ENCODE measurements at places on chromosomes 6 and 20.
A peak's percentile ranks its signal among the peaks of the same experiment; 100 is the strongest.

DNA sequence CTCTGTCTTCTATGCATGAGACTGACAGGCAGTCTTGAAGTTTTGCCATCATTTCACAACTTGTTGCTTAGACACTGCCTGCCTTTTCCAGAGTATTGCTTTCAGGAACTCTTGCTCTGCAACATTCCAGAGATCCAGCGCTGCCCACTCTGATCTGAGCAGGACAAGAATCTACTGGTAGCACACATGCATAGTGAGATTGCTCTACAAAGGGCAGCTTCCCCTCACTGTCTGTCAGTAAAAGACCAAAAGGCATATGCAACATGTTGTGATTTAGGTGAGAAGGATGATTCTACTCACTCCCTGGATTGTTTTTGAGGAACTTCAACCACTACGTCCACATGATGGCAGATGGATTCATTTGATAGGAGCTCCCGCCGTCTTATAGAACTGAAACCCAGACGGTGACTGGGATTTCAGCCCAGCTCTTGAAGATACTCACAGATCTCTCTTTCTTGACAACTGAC lies 259.1 kb downstream of the ARID1B start:
- DNase-seq, result no peak

DNA sequence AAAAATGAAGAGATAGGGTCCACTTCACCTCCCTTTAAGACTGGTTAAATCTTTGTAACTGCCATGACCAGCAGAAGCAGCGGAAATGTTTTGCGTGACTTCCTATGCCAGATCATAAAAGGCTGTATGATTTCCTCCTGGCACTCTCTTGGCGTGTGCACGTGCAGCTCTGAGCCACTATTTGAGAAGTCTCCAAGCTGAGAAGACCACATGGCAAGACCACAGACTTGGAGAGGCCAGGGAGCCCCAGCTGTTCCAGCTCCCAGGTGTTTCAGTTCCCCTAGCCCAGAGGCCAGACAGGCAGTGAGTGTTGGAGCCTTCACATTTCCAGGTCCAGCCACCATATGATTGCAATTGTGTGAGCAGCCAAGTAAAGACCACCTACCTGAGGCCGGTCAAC lies 259.3 kb upstream of the RIN2 start:
- DNase-seq, result no peak

DNA sequence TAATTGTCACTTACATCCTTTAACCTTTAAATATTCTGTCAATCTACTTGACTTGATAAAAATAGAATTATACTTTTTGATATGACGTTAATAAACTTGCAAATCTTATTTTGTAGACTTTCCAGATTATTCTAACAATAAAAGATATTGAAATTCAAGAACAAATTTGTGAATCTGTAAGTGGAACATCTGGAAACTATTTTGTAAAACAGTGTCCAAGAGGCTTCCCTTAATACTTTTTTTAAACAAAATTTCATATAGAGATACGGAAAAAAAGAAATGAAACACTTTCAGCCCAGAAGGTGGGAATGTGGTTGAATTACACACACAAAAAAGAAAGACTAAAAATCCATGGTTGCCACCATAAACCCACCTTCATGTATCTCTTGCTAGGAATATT lies 174.4 kb downstream of the COL19A1 start:
- DNase-seq, result no peak

GRCh38 chr20:37291724-37292126 lies 2.3 kb downstream of the MANBAL start:
- DNase-seq, result no peak

GRCh38 chr20:64158346-64159285 lies 5.6 kb upstream of the MYT1 start:
- DNase-seq, result no peak

GRCh38 chr6:36666287-36666686 lies 12.2 kb upstream of the CDKN1A start:
- no peak for DNase-seq

GRCh38 chr6:143939364-143939763 lies 68.7 kb downstream of the PLAGL1 start:
- DNase-seq, result no peak

DNA sequence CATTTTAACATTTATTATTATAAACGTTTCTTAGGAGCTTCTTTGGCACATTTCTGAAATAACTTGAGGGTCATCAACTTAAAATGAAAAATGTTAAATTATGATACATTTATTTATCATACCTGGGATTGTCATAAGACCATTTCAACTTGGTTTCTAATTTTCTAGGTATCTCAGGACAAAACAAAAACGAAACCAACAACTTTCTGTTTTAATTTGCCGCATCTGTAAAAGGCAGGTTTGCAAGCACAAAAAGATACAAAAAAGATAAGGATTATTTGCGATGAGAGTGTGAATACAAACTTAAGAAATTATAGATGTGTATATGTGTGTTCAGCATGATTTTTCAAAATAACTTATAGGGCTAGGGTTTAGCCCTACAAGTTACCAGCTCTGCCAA lies 395.0 kb upstream of the RUNX2 start:
- no peak for DNase-seq

DNA sequence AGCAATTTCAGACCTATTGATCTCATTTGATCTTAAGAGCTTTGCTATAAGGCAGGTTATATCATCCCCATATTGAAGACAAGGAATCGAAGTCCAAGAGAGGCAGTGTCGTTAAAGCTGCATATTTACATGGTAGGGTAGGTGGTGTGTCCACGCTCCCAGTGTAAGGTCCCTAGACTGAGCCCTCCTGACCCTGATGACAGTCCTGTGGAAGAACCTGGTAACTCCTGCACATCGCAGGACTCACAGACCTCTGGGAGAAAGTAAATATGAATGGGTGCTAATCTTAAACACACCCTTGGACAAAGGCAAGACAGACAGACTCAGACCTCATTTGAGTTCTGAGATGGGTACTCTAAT lies 602 bp upstream of the HLA-DPB1 start:
- DNase-seq, result no peak

DNA sequence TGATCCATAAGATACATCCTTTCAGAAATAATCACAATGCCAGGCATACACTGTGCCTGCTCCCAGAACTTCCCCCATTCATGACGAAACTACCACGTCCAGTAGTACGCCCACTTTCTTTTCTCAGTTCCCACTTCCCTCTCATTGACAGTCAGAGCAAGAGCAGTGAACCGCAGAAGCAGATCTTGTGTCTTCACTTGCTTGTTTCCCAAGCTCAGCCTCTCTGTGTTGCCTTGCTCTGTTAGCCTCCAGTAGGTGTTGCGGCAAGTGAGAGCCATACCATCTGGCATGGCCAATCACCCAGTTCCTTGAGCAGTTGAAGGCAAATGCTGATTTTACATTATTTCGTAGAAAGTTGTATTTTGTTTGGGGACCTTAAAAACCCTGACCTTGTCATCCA lies 11.7 kb downstream of the UST start:
- peak; percentile 33 for DNase-seq

DNA sequence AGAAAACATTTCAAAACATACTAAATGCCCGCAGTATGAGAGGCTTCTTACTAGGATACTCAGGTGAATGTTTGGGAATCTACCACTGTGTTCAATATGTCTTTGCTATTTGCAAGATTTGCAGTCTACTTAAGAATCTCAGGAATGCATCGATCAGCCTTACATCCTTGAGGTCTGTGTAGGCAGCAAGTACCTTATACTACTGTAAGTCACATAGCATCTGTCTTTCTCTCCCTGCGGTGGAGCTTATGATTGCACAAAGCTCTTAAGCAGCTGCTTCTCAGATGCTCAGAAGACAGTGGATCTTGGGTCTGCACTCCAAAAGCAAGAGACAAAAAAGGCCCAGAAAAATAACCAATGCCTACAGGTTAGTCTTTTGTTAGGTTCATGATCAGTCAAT lies 21.4 kb downstream of the PCSK2 start:
- no peak for DNase-seq

DNA sequence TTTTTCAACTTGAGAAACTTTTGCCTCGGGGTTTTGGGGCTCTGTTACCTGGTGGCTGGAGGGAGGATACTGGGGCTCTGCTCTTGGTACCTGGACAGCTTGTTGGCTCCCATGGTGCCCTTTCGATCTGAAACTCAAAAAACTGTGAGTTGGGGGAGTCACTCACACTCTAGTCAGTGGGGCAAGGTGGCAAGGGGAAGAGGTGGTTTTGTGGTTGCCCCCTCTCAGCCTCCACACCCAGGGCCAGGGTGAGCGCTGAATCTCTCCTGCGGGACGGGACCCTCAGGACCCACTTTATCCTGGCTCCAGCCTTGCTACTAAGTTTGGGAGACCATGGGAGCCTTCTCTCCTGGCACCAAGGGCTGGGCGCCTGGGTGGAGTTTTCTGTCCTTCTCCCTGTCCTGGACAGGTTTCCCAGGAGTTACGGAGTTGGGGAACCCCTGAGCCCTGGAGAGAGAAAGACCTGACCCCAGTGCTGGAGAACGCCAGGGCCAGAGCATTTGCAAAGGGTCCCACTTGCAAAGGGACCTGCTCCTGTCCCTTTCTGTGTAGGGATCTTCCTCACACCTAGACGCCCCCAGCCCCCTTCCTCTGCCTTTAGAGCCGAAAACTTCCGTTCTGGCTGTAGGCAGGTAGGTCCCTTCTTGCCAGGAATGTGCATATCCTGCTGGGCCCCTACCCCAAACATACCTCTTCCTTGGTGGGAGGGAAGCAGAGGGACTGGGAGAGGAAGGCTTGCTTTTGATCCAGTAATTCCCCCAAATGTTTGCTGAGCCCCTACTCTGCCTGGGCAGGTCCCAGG lies 2.9 kb downstream of the FOXP4 start:
- no peak for DNase-seq

- DNase-seq, result no peak
Observed at GRCh38 chr6:159012201-159012600, 12.2 kb upstream of the RSPH3 start.

DNA sequence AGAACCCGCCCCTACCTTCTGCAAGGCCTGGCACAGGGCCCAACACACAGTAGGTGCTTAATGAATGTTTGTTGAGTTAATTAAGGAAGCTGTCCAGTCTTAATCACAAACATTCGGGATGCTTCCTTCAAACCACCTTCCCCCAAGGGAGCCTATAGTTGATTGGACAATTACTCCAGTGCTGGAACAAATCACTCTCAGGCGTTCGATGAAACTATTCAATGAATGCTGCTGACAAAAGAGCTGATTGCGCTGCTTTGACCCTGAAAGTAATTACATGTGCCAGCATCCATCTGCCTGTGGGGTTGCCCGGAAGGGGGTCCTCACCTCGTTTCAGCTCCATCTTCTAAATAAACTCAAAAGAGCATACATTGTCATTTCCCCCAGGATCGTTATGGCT lies 112.0 kb upstream of the SRSF6 start:
- no peak for DNase-seq

DNA sequence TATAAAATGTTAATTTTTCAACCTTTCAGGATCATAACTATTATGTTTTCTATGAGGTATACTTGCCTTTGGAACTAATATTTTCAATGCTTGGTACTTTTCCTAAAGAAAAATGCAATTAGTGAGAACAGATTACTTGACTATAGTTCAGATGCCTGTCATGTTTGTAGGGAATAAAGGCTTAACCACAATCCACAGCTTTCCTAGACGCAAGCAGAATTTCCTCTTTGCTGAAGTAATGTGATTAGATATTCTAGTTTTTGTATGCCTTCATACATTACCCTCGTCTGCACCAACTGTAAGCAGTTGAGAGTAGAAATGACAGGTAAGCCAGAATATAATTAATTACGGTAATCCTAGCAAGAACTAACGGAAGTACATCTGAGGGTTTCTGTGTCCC lies 581.4 kb upstream of the MMS22L start:
- no peak for DNase-seq

DNA sequence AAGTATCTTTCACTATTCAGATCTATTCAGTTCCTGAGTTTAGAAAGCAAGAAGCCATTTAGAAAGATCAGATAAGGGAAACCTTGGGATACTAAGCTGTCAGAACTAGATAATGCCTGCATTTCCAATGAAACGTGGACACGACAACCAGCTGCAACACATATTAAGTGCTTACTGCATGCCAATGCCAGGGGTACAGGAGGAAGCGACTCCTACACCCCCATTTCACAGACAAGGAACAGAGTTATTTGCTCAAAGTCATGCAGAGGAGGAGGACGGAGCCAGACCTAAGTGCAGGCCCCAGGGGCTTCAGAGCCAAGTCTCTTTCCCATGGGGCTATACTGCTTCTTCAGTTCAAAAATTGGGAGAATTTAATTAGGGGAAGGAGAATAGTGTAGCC lies 62.4 kb downstream of the PREX1 start:
- DNase-seq, result no peak
